ENCODE measurements at places on chromosomes 2 and 18. TPM values are rescaled to one million over a fixed set of nuclear protein-coding genes. Genes with fewer than 3 reads are reported as not detected.

The HOXD9 gene
- not detected for total RNA-seq

The TMEM178A gene
- 17.4 TPM for total RNA-seq

The SLC11A1 gene
- not detected for total RNA-seq

The RNF125 gene
- 29.2 TPM for total RNA-seq

The C2orf81 gene
- total RNA-seq = 4.6 TPM

DNA sequence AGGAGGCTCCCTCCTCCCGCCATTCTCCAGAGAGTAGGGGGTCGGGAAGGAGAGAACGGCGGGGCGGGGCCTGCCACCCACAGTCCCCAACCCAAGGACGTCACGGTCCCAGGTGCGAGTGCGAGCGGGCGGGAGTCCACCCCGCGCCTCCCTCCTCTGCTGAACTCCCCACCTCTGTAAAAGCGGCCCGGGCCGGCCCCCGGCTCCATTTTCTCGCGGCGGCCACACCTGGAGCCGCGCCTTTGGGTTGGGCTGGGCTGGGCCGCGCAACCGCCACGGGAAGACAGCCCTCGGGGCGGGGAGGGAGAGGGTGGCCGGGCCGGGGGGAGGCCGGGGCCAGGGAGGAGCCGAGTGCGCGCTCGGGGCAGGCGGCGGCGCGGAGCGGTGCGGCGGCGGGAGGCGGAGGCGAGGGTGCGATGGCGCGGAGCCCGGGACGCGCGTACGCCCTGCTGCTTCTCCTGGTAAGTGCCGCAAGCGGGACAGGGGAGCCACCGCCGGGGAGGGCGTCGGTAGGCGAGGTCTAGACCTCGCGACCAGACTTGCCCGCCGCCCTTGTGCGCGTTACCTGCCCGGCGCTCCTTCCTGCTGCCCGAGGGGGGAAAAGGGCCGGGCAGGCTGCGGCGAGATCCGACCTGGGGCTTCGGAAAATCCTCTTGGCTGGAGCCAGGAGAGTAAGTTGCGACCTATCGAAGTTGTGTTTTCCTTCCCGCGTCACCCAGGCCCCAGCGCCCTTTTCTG is at the start of gene DSG2:
DSG2 (plus strand) TSS at position 342 of the 738 bp plus-strand sequence; CDS start at position 417, 75 bp downstream.
- H3K4me1 ChIP-seq = peaks cover 34% of the 10 kb centered on the region
- DNase-seq = peak; percentile 90
- 0 out of 2 replicates have a peak, but pooled peaks cover 6% of the 10 kb centered on the region for H3K27me3 ChIP-seq
- H3K4me3 ChIP-seq = peak within 1 kb of the TSS; percentile 93
- no peaks in the 10 kb centered on the region for H3K36me3 ChIP-seq

DNA sequence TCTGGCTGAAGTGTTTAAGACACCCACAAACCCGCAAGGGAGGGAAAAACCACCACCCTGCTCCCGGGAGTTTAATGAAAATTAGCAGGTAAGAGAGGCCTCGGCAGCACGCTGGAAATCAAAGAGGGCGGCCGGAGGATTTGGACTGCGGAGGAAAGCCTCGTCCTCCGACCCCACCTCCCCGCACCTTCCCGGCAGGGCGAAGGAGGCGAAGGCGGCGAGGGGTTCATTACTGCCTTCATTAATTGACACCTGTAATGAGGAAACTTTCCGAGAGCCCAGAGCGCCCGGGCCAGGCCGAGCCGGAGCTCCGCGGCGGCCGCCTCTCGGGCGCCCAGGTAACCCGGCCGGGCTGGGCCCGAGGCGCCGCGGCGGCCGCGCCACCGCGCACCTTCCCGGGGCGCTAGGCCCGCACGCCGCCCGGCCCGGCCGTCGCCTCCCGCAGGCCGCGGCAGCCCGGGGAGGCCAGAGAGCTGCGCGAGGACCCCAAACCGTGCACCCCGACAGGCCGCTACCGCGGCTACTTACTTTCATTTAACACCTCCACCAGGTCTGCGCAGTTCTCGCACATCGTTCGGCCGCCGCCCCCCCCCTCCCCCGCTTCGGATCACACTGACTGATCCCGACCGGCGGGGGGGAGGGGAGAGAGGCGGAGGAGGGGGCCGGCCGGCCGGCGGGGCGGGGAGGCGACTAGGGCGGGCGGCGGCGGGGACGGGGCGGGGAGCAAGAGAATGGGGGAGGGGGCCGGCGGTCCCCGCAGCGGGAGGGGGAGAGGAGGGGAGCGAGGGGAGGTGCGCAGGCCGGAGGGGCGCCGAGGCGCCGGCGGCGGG is 550 bp downstream of the USP34 start:
- no peaks in the 10 kb centered on the region for H3K27me3 ChIP-seq
- peaks cover 12% of the 10 kb centered on the region for H3K4me1 ChIP-seq
- peak; percentile 90 for DNase-seq
- no peaks in the 10 kb centered on the region for H3K36me3 ChIP-seq
- H3K4me3 ChIP-seq = peak overlapping the region; percentile 68

DNA sequence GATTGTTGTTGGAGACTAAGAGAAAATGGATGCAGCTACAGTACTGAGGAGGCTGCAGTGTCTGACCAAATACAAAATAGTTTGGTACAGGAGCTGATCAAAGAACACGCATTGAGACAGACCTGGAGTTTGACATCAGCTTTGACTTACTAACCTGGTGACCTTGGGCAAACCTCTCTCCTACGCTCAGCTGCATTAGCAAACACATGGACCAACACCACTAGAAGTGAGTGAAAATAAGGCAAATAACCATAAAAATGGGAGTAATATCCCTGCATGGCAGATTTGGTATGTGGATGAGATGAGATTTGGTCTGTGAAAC is 126.5 kb downstream of the LPIN1 start:
- no peak for DNase-seq
- H3K27ac ChIP-seq = no peak overlapping the region
- H3K36me3 ChIP-seq = no peaks in the 10 kb centered on the region

GRCh38 chr2:168348076-168348475 is 100.7 kb upstream of the STK39 start:
- H3K27ac ChIP-seq = no peak overlapping the region
- peaks cover under 1% of the 10 kb centered on the region for H3K36me3 ChIP-seq
- H3K4me1 ChIP-seq = 0 out of 2 replicates have a peak, but pooled peaks cover 4% of the 10 kb centered on the region
- no peaks in the 10 kb centered on the region for H3K27me3 ChIP-seq
- no peak overlapping the region for H3K4me3 ChIP-seq

- H3K27me3 ChIP-seq = no peaks in the 10 kb centered on the region
- H3K4me3 ChIP-seq = no peak overlapping the region
- peak; percentile 43 for DNase-seq
- H3K27ac ChIP-seq = no peak overlapping the region
- peaks cover 45% of the 10 kb centered on the region for H3K4me1 ChIP-seq
These were observed 9.6 kb downstream of the SNTG2 start for GRCh38 chr2:960061-960736.

GRCh38 chr18:69157906-69158305 is 242.8 kb upstream of the DOK6 start:
- DNase-seq = no peak
- no peaks in the 10 kb centered on the region for H3K36me3 ChIP-seq
- no peaks in the 10 kb centered on the region for H3K27me3 ChIP-seq
- H3K27ac ChIP-seq = no peak overlapping the region

GRCh38 chr18:46264255-46264654 is 160.1 kb downstream of the HAUS1 start:
- H3K27me3 ChIP-seq = no peaks in the 10 kb centered on the region
- H3K36me3 ChIP-seq = no peaks in the 10 kb centered on the region
- peaks cover 71% of the 10 kb centered on the region for H3K4me1 ChIP-seq

DNA sequence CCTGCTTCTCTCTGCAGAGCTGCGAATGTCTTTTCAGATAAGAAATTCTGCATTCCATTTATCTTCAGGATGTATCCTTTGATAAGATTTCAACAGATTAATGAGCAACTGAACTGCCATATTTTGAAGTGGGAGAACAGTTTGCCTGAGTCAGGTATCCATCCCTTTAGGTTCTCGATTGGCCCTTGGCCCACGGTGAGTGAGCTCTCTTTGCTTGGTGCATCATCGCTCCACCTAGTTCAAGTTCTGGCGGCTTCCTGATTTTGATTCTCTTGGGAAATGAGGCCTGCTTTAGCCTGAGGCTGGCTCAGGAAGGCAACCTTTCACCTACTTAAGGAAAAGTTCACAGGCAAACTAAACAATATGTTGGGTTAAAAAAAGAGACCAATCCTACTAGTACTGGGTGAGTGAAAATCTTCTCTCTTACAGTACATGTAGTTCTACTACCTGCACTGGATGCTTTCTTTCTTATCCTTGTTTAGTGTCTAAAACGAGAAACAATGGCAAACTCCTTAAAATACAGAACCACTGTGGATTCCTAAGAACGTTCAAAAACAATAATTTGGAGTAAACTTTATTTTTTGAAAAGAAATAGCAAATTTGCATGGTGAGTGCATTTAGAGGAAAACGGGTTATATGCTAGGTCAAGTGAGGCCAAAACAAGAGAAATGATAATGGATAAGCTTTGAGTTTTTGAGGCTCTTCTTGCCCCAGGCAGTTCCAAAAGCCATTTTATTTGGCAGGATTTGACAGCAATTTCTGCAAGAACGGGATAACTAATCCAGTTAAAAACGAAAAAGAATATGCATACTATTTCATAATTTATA is 837 bp upstream of the ACSL3 start:
- H3K36me3 ChIP-seq = no peaks in the 10 kb centered on the region
- peaks cover 45% of the 10 kb centered on the region for H3K4me1 ChIP-seq
- H3K27me3 ChIP-seq = no peaks in the 10 kb centered on the region
- H3K27ac ChIP-seq = peak overlapping the region; percentile 46

DNA sequence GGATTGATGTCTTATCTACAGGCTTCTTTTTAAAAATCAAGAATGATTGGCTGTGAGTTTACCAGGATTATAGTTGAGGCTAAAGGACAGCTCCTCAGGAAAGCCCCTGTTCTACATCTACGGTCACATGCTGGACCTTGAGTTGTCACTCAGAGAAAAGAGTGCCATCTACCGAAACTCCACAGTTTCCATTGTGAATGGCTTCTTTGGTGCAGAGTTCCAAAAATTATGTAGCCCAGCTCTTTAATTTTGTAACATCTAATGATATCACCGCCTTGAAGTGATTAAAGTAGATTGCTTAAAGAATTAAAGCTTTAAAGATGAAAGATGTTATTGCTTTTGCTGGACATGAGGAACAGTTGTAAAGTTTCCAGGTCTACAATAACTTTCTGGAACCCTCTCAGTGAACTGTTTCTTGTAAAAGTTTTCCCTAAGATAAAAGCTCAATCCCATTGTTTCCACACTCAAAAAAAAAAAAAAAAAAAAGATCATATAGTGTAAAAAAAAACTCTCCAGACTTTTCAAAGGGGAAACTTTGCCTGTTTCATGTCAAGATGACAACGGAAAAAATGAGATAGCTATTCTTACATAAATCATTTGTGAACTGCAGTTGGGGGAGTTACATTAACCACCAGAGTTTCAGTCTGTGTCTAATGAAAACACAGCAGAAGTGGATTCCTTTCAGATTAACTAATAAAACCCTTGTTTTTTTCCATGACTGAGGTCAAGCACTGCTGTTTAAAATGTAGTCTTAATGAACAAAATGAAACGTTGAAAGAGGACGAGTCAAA is 4.3 kb downstream of the COL3A1 start:
- no peaks in the 10 kb centered on the region for H3K4me1 ChIP-seq
- no peak overlapping the region for H3K4me3 ChIP-seq
- DNase-seq = peak; percentile 15
- no peak overlapping the region for H3K27ac ChIP-seq
- no peaks in the 10 kb centered on the region for H3K36me3 ChIP-seq

DNA sequence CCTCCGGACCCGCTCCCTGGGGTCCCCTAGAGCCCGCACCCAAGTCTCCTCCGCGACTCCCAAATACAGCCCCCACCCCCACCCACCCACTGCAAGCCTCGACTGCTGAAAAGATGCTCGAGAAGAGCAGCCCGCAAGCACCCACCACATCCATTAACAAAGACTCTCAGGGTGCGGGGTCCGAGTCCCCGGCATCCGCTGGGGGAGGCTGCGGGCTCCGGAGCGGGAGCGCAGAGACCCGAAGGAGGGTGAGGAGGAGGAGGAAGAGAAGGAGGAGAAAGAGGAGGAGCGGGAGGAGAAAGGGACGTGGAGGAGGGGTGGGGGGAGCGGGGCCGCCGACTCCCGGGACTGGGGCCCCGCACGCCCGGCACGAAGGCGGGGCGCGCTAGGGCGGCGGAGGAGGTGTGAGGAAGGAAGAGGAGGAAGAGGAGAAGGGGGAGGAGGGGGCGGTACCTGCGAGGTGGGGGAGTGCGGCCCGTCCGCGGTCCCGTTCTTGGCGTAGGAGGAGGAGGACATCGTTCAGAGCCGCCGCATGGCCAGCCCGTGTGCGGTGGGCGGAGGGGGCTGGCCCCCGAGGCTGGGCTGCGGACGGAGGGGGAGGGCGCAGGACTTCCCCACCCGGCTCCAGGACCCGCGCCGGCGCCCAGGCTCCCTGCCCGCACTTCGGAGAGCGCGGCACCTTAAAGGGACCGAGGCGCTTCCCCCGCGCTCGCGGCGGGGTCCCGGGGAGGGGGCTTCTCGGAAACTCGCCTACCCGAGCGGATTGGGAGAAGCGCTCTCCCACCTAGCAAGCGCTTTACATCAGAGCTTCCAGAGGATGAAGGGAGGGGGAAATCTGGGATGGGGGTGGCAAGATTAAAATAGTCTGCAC is at the start of gene CACNB4:
CACNB4 (minus strand) TSS at position 549 of the 871 bp plus-strand sequence.
- H3K27me3 ChIP-seq = peaks cover 74% of the 10 kb centered on the region
- DNase-seq = peak; percentile 77
- no peak within 1 kb of the TSS for H3K27ac ChIP-seq
- peak within 1 kb of the TSS; percentile 91 for H3K4me3 ChIP-seq
- H3K36me3 ChIP-seq = no peaks in the 10 kb centered on the region

GRCh38 chr18:50734886-50735285 is 84.9 kb downstream of the MRO start:
- no peaks in the 10 kb centered on the region for H3K27me3 ChIP-seq
- H3K36me3 ChIP-seq = no peaks in the 10 kb centered on the region
- no peak overlapping the region for H3K27ac ChIP-seq
- no peak overlapping the region for H3K4me3 ChIP-seq
- no peaks in the 10 kb centered on the region for H3K4me1 ChIP-seq

All from GM23338 (cell line).